Upper lobe of right lung (tissue), 1 donor: ENCODE measurements at places on chromosomes 5 and 9.

- no peaks in the 10 kb centered on the region for H3K36me3 ChIP-seq
- H3K4me3 ChIP-seq, result no peak overlapping the region
- H3K4me1 ChIP-seq, result no peaks in the 10 kb centered on the region
- H3K27me3 ChIP-seq, result no peaks in the 10 kb centered on the region
Measured at GRCh38 chr5:7589800-7590199, 193.9 kb downstream of the ADCY2 start.

GRCh38 chr5:160978944-160979343 lies 126.9 kb upstream of the ATP10B start:
- DNase-seq, result no peak
- H3K27me3 ChIP-seq, result no peaks in the 10 kb centered on the region
- H3K4me1 ChIP-seq, result no peaks in the 10 kb centered on the region
- H3K27ac ChIP-seq, result no peak overlapping the region
- H3K4me3 ChIP-seq, result no peak overlapping the region
- H3K36me3 ChIP-seq, result no peaks in the 10 kb centered on the region

GRCh38 chr5:135375040-135375793 lies 23.8 kb downstream of the MACROH2A1 start:
- no peaks in the 10 kb centered on the region for H3K27me3 ChIP-seq
- H3K4me3 ChIP-seq, result no peak overlapping the region

GRCh38 chr9:98877311-98877710 lies 66.4 kb upstream of the COL15A1 start:
- H3K27me3 ChIP-seq, result no peaks in the 10 kb centered on the region
- H3K4me1 ChIP-seq, result peaks cover 4% of the 10 kb centered on the region
- H3K4me3 ChIP-seq, result no peak overlapping the region

GRCh38 chr5:68170826-68171558 lies 44.6 kb upstream of the PIK3R1 start:
- no peaks in the 10 kb centered on the region for H3K36me3 ChIP-seq
- no peak for DNase-seq
- no peaks in the 10 kb centered on the region for H3K27me3 ChIP-seq
- H3K4me3 ChIP-seq, result no peak overlapping the region
- H3K4me1 ChIP-seq, result no peaks in the 10 kb centered on the region
- peak overlapping the region; percentile 38 for H3K27ac ChIP-seq

GRCh38 chr9:4035777-4036176 lies 264.1 kb downstream of the GLIS3 start:
- H3K27ac ChIP-seq, result no peak overlapping the region
- H3K4me1 ChIP-seq, result no peaks in the 10 kb centered on the region
- no peak overlapping the region for H3K4me3 ChIP-seq
- no peaks in the 10 kb centered on the region for H3K27me3 ChIP-seq
